Caco-2 (cell line): ENCODE measurements at places on chromosomes 11 and 22. TPM values are rescaled to one million over a fixed set of nuclear protein-coding genes. Genes with fewer than 3 reads are reported as not detected.

Gene SUSD2
- total RNA-seq, result 7.0 and 8.6 TPM in 2 replicates

Gene SMTNL1
- total RNA-seq, result 0.18 TPM in 1 of 2 replicates, not detected in the other

GRCh38 chr11:63811522-63811921 lies 1.7 kb upstream of the SPINDOC start:
- no peak for DNase-seq
- no peaks in the 10 kb centered on the region for H3K27me3 ChIP-seq
- H3K4me1 ChIP-seq, result peaks cover 7% of the 10 kb centered on the region; the same call in 1 of the 2 replicates
- H3K4me3 ChIP-seq, result no peak overlapping the region
- H3K27ac ChIP-seq, result no peak overlapping the region

GRCh38 chr22:23698673-23699235 lies 7.9 kb downstream of the RGL4 start:
- no peak for DNase-seq
- no peak overlapping the region for H3K4me3 ChIP-seq
- no peaks in the 10 kb centered on the region for H3K27me3 ChIP-seq
- H3K36me3 ChIP-seq, result no peaks in the 10 kb centered on the region; the same call in 1 of the 2 replicates
- no peaks in the 10 kb centered on the region for H3K4me1 ChIP-seq
- H3K27ac ChIP-seq, result no peak overlapping the region

GRCh38 chr11:107598225-107599139 lies 7.5 kb downstream of the ELMOD1 start:
- no peaks in the 10 kb centered on the region for H3K4me1 ChIP-seq
- H3K36me3 ChIP-seq, result no peaks in the 10 kb centered on the region
- no peak overlapping the region for H3K4me3 ChIP-seq
- peak; percentile 42 for DNase-seq
- 0 out of 2 replicates have a peak, but pooled peaks cover 1% of the 10 kb centered on the region for H3K27me3 ChIP-seq

DNA sequence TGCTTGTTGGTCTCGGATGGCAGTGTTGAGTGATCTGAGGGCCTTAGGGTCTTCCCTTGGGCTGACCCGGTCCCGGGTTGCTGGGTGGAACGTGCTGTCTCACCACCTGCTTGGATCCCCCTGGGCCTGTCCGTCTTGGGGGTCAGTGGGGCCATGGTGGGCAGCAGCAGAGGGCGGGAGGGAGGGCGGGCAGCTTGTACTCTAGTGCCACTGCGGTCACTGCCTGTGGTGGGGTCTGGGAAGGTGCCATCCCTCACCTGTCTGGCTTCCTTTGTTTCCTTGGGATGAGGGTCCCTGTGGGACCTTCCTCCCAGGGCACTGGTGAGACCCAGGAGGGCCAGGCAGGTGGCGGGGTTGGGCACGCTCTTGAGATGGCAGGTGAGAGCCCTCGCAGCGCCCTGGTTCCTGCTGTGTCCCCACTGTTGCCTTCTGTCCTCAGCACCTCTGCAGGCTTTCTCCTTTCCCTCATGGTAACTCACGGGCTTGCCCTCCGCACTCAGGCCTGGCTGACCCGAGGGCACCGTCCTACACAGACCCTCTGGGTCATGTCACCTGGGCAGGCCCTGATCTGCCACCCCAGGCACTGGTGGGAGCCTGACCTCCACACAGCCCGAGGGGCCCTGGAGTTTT lies 34.2 kb downstream of the TBC1D22A start:
- no peaks in the 10 kb centered on the region for H3K4me1 ChIP-seq
- no peak overlapping the region for H3K27ac ChIP-seq
- DNase-seq, result no peak
- no peaks in the 10 kb centered on the region for H3K27me3 ChIP-seq

Gene ADORA2A
- total RNA-seq, result 4.0 and 4.9 TPM in 2 replicates

DNA sequence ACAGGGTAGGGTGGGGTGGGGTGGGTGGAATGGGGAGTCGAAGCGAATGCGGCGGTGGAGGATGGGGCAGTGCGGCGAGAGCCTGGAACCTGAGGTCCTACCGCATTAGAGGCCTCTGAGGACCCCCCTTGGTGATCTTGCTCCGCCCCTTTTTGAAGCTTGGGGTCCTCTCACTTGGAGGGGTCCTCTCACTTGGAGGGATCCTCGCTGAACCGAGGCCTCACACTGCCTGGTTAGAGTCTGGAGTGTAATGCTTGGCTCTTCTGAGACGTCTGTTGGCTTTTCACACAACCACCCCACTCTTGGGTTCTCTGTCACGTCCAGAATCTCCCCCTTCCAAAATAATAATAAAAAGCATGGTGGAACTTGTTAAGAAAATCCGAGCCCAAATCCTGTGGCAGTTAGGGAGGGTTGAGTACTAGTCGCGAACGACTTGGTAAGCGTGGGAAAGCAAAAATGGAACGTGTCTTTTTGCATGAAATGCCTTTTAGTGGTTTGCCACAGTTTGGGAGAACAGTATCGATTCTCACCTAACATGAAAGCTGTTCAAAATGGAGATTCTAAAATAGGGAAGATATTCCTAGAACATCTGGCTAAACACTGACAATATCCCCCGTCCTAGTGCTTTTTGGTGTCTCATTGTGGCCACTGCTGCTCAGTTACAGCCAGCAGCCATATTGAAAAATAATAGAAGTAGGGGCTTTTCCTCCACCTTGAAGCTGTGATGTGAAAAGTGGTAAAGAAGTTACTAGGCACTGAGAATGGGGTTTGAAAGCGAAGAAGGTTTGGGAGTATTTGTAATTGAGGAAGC lies 822 bp downstream of the RBX1 start:
- H3K4me3 ChIP-seq, result peak overlapping the region; percentile 90
- no peaks in the 10 kb centered on the region for H3K36me3 ChIP-seq
- peak overlapping the region; percentile 100 for H3K27ac ChIP-seq
- H3K27me3 ChIP-seq, result no peaks in the 10 kb centered on the region

DNA sequence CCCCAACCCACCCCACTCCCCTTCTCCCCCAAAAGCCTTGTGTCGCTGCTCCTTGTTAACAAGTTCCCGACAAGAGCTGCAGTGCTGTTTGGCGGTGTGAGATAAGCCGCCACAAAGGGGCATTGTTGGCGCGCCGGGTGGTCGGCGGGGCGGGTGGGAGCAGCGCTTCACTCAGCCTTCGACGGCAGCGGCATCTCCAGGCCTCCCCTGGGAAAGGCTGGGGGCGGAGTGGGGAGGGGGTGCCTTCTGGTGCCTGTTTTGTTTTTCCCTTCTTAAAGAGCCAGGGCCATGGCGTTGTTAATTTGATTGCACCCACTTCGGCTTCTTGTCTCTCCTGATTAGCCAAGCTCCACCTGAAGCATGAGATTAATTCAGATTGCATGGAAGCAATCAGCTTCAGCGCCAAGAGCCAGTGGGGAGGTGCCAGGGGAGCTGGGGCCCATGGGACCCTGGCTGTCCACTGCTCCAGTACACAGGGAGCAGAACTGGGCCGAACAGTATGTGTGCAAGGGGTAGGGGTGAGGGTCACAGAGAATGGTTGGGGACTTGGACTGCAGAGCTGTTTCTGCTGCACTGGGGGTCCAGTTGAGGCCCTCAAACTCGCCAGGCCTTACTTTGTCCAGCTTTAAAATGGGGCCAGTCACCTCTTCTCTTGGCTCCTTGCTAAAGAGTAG lies 165.1 kb downstream of the CEP164 start:
- H3K4me1 ChIP-seq, result no peaks in the 10 kb centered on the region
- H3K27me3 ChIP-seq, result peaks cover 2% of the 10 kb centered on the region; the same call in 1 of the 2 replicates
- H3K4me3 ChIP-seq, result no peak overlapping the region
- H3K27ac ChIP-seq, result no peak overlapping the region
- DNase-seq, result no peak
- no peaks in the 10 kb centered on the region for H3K36me3 ChIP-seq

DNA sequence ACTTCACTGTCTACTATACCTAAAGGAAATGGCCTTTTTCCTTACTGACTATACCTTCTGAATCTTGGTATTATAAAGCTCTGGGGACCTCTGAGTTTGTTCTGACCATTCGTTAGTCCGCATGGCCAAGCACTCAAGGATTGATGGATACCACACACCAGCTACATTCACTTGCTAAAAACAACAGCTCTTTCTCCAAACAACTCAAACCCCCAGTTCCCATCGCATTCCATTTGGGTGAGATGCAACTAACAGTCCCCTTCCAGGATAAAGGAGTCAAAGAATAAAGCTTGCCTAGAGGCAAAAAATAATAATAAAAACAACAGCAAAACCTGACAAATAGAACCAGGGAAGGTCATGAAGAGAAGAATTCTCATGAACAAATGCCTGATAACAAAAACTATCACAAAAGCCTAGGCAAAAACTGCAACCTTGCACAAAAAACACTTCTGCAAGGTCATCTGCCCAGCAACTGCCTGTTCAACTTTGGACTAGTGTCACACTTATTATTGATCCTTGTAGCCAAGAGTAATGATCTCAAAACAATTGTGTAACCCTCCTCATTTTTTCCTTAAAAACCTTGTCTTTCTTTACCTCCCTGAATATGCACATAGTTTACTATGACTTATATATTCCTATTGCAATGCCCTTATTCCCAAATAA lies 139.0 kb upstream of the GUCY1A2 start:
- H3K4me1 ChIP-seq, result peaks cover 23% of the 10 kb centered on the region
- no peaks in the 10 kb centered on the region for H3K36me3 ChIP-seq
- H3K4me3 ChIP-seq, result no peak overlapping the region
- DNase-seq, result peak; percentile 28

Gene OR5A1
- not detected in 2 replicates for total RNA-seq

DNA sequence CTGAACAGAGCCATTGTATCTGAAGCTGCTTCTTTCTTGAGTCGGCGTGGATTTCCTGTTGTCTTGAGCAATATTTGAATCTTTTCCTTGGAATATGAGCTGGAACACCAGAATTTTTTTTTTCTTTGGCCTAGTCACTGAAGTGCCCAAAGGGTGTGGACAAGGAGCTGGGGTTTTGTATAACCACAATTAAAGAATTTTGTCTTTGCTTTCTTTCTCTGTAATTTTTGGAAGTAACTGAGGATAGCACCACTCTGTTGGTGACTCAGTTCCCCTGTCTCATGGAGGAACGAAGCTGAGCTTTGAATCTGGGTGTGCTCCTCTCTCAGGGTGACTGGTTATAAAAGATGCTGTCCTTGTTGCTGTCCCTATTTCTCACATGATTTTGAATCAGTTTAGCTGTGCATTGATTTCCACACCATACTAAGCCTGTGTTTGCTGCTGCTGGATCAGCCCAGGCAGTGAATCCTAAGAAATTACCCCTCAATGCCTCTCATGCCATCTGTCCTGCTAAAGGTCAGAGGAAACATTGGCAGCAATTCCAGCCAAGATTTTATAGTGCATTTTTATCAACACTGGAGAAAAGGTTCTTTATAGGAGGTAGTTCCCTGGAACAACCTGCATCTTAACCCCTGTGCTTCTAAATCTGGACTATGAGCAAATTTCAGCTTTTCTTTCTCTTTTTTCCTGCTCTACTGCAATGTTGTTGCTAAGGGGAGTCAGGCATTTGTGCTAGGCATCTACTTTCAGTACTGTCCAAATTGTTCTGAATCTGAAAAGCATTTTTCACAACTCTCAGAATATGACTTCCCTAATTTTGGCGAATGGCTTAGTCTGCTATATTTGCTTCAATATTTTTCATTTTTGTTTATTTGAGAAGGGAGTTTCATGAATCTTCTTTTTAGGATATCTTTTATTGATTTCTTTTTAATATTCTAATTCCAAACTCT lies 540.8 kb downstream of the SOX6 start:
- H3K27ac ChIP-seq, result no peak overlapping the region
- no peak overlapping the region for H3K4me3 ChIP-seq
- no peaks in the 10 kb centered on the region for H3K27me3 ChIP-seq
- H3K4me1 ChIP-seq, result no peaks in the 10 kb centered on the region
- H3K36me3 ChIP-seq, result no peaks in the 10 kb centered on the region

Gene TNNT3
- 0.88 and 2.8 TPM in 2 replicates for total RNA-seq

- H3K27ac ChIP-seq, result peak overlapping the region; percentile 97
- H3K36me3 ChIP-seq, result no peaks in the 10 kb centered on the region
- H3K4me3 ChIP-seq, result no peak overlapping the region
- peak; percentile 87 for DNase-seq
- H3K27me3 ChIP-seq, result no peaks in the 10 kb centered on the region
- H3K4me1 ChIP-seq, result peaks cover 83% of the 10 kb centered on the region
Observed at GRCh38 chr22:30208631-30209603, 37.6 kb downstream of the LIF start.
